Hematopoietic multipotent progenitor cell (in vitro differentiated cells): ENCODE measurements at places on chromosomes 1 and 21. TPM values are rescaled to one million over a fixed set of nuclear protein-coding genes. Genes with fewer than 3 reads are reported as not detected.

The C1orf53 gene
- not detected for total RNA-seq

The DNAJC28 gene
- total RNA-seq: 0.54 TPM

GRCh38 chr1:6218375-6219164 is 12.7 kb downstream of the RNF207 start:
- DNase-seq: no peak

The IL20 gene
- not detected for total RNA-seq

DNA sequence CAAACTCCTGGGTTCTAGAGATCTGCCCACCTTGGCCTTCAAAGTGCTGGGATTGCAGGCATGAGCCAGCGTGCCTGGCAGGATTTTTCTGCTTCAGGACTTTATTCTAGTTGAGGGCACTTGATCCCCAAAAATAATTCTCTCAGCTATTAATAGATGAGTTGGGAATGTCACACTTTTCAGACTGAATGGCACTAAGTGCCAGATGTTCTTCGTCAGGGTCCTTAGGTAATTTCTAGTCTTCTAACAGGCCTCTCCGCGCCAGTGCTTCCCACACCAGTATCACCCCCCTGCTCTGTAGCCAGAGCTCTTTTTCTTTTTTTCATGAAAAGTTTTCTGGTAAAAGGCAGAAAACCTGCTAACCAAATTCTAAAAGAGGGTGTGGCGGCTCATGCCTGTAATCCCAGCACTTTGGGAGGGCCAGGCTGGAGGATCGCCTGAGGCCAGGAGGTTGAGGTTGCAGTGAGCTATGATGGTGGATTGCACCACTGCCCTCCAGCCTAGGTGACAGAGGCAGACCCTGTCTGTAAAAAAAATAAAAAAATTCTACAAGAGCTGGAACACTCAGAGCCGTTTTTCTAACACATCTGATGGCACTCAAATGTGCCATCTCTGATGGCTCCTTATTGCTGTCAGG is 6.1 kb upstream of the SARS1 start:
- DNase-seq: no peak

GRCh38 chr1:18142471-18142870 is 34.9 kb downstream of the IGSF21 start:
- DNase-seq: no peak

DNA sequence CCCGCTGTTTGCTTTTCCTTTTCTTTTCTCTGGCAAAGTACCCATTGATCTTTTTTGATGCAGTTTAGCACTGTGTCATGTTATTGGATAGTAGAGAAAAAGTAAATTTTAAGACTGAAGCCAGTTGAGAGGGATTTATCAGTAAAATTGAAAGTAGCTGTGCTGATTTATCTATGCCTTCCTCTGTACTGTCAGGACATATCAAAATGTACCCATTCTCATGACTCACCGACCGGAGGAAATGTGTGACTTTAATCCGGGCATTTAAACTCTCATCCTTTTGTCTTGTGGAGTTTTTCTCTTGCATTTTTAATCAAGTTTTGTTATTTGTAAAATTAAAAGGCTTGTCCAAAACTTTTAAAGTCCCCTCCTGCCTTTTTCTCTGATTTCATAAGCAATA is 276.6 kb upstream of the FMN2 start:
- DNase-seq: no peak

The CRYAA gene
- total RNA-seq: not detected

DNA sequence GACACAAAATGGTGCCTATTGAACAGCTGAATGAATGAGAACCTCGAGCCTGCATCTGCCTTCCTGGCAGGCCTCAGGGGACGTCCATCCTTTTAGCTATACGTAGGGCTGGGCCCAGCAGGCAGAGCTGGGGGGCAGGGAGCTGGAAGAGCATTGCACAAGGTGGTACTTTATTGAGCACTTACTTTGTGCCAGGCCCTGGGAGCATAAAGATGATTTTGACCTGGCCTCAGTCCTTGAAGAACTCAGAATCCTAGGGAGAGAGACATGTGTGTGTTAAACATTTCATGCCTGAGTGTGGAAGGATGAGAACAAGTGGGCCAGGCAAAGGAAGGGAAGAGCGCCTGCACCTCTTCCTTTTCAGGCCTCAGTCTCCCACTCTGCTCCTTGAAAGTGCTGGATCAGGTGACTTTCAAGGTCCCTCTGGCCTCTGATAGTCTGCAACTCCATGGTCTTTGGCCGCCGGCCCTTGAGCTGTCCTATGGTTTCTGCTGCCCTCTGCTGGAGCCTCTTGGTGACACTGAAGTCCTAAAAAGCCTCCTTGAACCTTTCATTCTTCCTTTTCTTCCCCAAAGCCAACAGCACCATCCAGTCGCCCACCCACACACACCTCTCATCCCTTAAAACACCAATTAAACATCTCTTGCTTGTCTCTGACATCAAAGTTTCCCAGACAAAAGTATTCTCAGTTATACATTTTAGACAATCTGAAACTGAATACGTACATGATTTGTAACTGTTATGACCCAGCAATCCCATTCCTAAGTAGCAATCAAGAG is 3.5 kb upstream of the PEAR1 start:
- DNase-seq: peak; percentile 72

The AADACL4 gene
- total RNA-seq: not detected

GRCh38 chr1:195188821-195189220 is 1419.4 kb downstream of the KCNT2 start:
- no peak for DNase-seq

The GIPC2 gene
- 0.54 TPM for total RNA-seq

- no peak for DNase-seq
Measured at GRCh38 chr21:40964691-40965090, 117.7 kb upstream of the DSCAM start.
